Ascending aorta (tissue), 2 donors: ENCODE measurements at places on chromosomes 2 and 18. TPM values are rescaled to one million over a fixed set of nuclear protein-coding genes. Genes with fewer than 3 reads are reported as not detected.

SULT1C2 gene
- not detected for total RNA-seq

IL1RN gene
- not detected for total RNA-seq

RAMP1 gene
- 191 TPM for total RNA-seq

FSIP2 gene
- total RNA-seq, result under 0.01 TPM

THAP4 gene
- 80.8 TPM for total RNA-seq

STAMBP gene
- 36.4 TPM for total RNA-seq

GAREM2 gene
- total RNA-seq, result 2.1 TPM

HOXD13 gene
- total RNA-seq, result not detected

DNER gene
- 1.2 TPM for total RNA-seq

NYAP2 gene
- total RNA-seq, result not detected

VIL1 gene
- total RNA-seq, result not detected

IL1B gene
- not detected for total RNA-seq

IL1R2 gene
- 25.4 TPM for total RNA-seq

LAMA1 gene
- not detected for total RNA-seq

SLC25A52 gene
- not detected for total RNA-seq

MYO5B gene
- total RNA-seq, result 0.21 TPM

TMEM247 gene
- not detected for total RNA-seq

TDRD15 gene
- total RNA-seq, result not detected

DQX1 gene
- not detected for total RNA-seq

KCNIP3 gene
- total RNA-seq, result 5.2 TPM

CNRIP1 gene
- 37.7 TPM for total RNA-seq

LHCGR gene
- not detected for total RNA-seq

RAX gene
- total RNA-seq, result not detected

TWIST2 gene
- total RNA-seq, result 108 TPM

TTN gene
- total RNA-seq, result 7.6 TPM

AGXT gene
- total RNA-seq, result not detected

DAW1 gene
- total RNA-seq, result not detected

ACMSD gene
- total RNA-seq, result not detected

OBSL1 gene
- 151 TPM for total RNA-seq

CRYGC gene
- total RNA-seq, result not detected

PROKR1 gene
- total RNA-seq, result not detected

MYOM1 gene
- total RNA-seq, result 7.8 TPM

SERPINB2 gene
- not detected for total RNA-seq

EDAR gene
- total RNA-seq, result not detected

AMER3 gene
- total RNA-seq, result not detected

OXER1 gene
- 0.32 TPM for total RNA-seq

TMEM17 gene
- total RNA-seq, result not detected

CAPN14 gene
- total RNA-seq, result not detected

PDE1A gene
- 4.8 TPM for total RNA-seq

CD207 gene
- not detected for total RNA-seq

TNFRSF11A gene
- total RNA-seq, result 2.7 TPM
